Stomach (tissue), 19 donors: ENCODE measurements at places on chromosomes 2 and 18.

GRCh38 chr2:69933839-69934613 is 19.1 kb downstream of the MXD1 start:
- peaks cover 25% of the 10 kb centered on the region for H3K4me1 ChIP-seq
- no peak for DNase-seq
- no peaks in the 10 kb centered on the region for H3K27me3 ChIP-seq
- peaks cover 38% of the 10 kb centered on the region for H3K36me3 ChIP-seq
- peak overlapping the region; percentile 10 for H3K27ac ChIP-seq

DNA sequence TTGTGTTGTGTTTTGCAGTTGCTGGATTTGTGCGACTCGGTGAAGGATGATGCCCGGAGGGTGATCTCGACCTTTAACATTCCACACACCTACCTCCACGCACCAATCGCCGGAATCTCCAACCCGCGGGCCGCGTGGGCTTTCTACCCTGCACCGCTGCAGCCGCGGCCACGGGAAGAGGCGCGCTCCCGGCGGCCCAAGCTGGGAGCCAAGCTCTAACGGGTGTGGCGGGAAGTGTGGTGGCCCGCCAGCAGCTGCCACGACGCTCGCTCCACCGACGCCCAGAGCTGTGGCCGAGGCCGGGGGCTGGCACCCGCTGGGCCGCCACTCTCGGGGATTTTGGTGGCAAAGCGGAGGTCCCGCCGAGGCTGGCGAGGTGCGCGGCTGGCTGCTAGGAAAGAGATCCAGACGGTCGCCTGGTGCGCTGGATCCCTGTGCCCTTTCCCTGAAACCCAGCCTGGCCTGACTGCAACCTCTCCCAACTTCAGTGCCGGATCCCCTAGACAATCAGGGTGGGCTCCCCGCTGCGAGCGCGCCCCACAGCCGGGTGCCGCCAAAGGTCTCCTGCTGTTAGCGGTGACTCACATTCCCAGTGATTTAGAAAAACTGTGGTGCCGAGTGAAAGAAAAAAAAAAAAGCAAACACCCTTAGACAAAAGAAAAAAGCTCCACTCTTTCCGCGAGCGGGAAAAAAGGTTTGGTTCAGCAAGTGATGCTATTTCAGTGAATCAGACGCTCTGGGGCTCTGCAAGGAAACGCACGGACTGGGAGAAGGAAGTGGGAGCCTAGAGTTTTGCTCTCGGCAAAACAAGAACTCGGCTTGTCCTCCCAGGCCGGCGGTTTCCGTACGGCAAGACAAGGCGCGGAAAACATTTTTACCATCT is 2.9 kb upstream of the BCL2L11 start:
- H3K4me1 ChIP-seq: peaks cover 48% of the 10 kb centered on the region
- H3K4me3 ChIP-seq: peak overlapping the region; percentile 37
- DNase-seq: peak; percentile 35
- H3K27me3 ChIP-seq: peaks cover 34% of the 10 kb centered on the region
- H3K36me3 ChIP-seq: no peaks in the 10 kb centered on the region
- peak overlapping the region; percentile 15 for H3K27ac ChIP-seq

- H3K36me3 ChIP-seq: no peaks in the 10 kb centered on the region
- H3K4me1 ChIP-seq: no peaks in the 10 kb centered on the region
- H3K27ac ChIP-seq: no peak overlapping the region
- no peak overlapping the region for H3K4me3 ChIP-seq
- DNase-seq: no peak
- H3K27me3 ChIP-seq: peaks cover 3% of the 10 kb centered on the region
Measured at GRCh38 chr2:200199005-200199404, 107.5 kb upstream of the SPATS2L start.

DNA sequence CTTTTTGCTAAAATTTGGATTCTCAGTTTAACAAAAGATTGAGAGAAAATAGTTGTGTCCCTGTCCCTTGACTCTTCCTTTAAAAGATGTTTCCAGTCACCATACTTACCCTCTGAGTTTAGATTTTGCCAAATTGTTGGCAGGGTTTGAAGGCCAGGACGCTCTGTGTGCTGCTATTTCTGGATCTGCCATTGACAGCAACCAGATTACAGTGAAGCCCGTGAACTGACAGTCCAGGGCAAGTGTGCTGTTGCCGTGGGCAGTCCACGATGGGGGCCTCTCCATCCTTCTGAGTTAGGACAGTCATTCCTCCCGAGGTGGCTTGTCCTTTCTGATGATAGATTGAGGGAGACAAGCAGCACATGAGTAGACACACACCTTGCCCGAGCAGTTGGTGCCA is 89.9 kb downstream of the PTPRM start:
- no peaks in the 10 kb centered on the region for H3K36me3 ChIP-seq
- DNase-seq: no peak
- no peak overlapping the region for H3K4me3 ChIP-seq

- H3K4me3 ChIP-seq: no peak overlapping the region
- H3K27ac ChIP-seq: no peak overlapping the region
- no peaks in the 10 kb centered on the region for H3K36me3 ChIP-seq
- DNase-seq: no peak
- H3K4me1 ChIP-seq: peaks cover 19% of the 10 kb centered on the region
Measured at GRCh38 chr2:30216157-30216556, 15.2 kb upstream of the LBH start.

DNA sequence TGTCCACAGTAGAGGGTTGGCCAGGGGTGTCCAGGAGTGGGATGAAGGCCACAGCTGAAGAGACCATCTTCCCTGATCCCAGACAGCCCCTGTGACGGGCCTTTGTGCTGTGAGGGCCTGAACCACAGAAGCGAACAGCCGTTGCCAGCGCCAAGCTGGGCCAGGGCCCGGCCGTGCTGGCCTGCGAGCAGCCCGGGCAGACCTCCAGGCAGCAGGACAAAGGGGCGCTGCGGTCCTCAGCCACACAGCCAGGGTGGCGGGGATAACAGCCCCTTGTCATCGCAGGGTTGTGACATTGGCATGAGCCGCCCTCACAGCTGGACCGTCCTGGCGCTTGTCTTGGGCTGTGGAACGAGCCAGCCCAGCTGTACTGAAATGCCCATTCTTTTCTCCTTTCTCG is 161.1 kb downstream of the FAM210A start:
- no peak overlapping the region for H3K4me3 ChIP-seq
- H3K27ac ChIP-seq: no peak overlapping the region
- H3K36me3 ChIP-seq: no peaks in the 10 kb centered on the region
- H3K27me3 ChIP-seq: no peaks in the 10 kb centered on the region
- H3K4me1 ChIP-seq: peaks cover 33% of the 10 kb centered on the region
- peak; percentile 30 for DNase-seq

GRCh38 chr18:42289526-42289925 is 334.5 kb downstream of the PIK3C3 start:
- no peaks in the 10 kb centered on the region for H3K4me1 ChIP-seq
- no peak for DNase-seq
- H3K27ac ChIP-seq: no peak overlapping the region
- H3K27me3 ChIP-seq: no peaks in the 10 kb centered on the region
- no peaks in the 10 kb centered on the region for H3K36me3 ChIP-seq

DNA sequence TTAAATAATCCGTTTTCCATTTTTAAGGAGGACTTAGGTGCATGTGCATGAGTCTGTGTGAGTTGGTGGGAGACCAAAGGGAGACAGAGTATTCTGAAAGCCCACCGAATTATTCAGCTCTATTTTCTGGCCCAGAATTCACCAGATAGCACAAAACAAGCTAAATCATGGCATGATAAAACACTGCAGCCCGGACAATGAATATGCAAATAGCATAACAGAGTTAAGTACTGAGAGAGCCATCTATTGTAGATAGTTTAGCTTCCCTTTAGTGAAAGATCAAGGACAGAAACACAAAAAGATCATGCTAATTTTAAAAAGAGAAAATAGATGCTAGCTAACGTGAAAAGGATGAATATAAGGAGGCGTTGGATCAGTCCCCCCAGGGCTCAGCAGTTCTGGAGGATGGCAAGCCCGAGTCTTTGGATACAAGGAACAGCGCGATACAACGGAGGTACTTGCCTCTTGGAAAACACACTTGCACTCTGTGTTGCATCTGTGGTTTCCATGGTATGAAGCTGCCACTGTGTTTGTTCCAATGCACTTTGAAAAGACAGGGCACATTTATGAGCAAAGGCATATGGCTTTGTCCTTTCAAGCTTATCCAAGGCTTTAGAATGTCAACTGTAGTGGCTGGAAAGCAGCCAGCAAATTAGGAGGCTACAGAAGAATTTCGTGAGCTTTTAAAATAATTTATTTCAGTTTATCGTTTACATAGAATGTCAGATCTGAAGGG is 119.9 kb downstream of the LYPD1 start:
- H3K36me3 ChIP-seq: no peaks in the 10 kb centered on the region
- no peaks in the 10 kb centered on the region for H3K27me3 ChIP-seq
- H3K27ac ChIP-seq: no peak overlapping the region
- no peaks in the 10 kb centered on the region for H3K4me1 ChIP-seq
- DNase-seq: no peak
- H3K4me3 ChIP-seq: no peak overlapping the region

DNA sequence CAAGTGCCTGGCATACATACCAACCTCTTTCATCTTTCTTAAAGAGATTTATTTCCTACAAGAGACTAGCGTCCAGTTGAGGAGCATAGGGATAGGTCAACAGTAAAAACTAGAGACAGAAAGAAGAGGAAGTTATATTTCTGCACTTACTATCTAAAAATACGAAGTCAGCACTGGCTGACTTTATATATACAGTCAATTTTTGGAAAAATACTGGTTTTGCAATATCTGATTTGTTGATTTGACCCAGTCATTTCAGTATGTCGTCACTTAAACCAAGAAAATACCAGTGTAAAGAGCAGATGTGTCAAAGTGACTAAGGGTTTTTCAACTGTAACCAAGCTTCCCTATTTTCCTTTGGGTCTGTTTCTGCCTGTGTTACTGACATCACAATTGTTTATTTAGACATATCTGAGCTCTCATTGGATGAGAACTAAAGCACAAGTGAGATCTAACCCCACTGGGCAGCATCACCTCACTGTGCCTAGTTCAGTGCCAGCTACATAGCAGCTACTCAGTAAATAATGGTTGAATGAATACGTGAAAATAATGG is 23.0 kb downstream of the CYTIP start:
- H3K4me3 ChIP-seq: no peak overlapping the region
- H3K4me1 ChIP-seq: peaks cover 34% of the 10 kb centered on the region
- peak; percentile 31 for DNase-seq
- no peaks in the 10 kb centered on the region for H3K27me3 ChIP-seq

GRCh38 chr2:168538534-168538933 is 82.5 kb downstream of the CERS6 start:
- H3K36me3 ChIP-seq: no peaks in the 10 kb centered on the region
- no peak overlapping the region for H3K4me3 ChIP-seq
- H3K4me1 ChIP-seq: peaks cover 52% of the 10 kb centered on the region
- H3K27ac ChIP-seq: peak overlapping the region; percentile 21
- no peaks in the 10 kb centered on the region for H3K27me3 ChIP-seq
- no peak for DNase-seq

GRCh38 chr2:160835166-160835565 is 325.1 kb upstream of the TANK start:
- H3K4me1 ChIP-seq: no peaks in the 10 kb centered on the region
- no peaks in the 10 kb centered on the region for H3K27me3 ChIP-seq
- H3K4me3 ChIP-seq: no peak overlapping the region
- no peak for DNase-seq
- no peaks in the 10 kb centered on the region for H3K36me3 ChIP-seq

DNA sequence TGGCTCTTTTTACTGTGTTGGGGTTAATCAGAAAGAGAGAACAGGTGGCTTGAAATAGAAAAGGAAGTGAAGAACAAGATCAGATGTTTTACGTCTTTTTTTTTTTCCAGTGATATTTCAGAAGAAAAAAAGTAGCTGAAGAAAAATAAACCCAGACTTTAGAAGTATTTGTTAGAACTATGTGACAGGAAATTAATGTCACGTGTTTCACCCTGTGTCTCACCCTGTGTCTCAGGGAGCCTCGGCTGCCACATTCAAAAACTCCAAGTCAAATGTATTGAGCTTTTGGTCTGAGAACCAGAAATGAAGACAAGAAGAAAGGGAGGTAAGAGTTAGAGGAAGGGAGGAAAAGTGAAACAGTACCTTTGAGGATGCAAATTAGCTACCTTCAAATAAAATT is 38.0 kb downstream of the AKAIN1 start:
- H3K36me3 ChIP-seq: no peaks in the 10 kb centered on the region
- H3K4me1 ChIP-seq: no peaks in the 10 kb centered on the region
- H3K27me3 ChIP-seq: no peaks in the 10 kb centered on the region
- no peak for DNase-seq

- peak; percentile 57 for DNase-seq
- peaks cover 17% of the 10 kb centered on the region for H3K4me1 ChIP-seq
- H3K27me3 ChIP-seq: no peaks in the 10 kb centered on the region
- H3K27ac ChIP-seq: no peak overlapping the region
- no peak overlapping the region for H3K4me3 ChIP-seq
- no peaks in the 10 kb centered on the region for H3K36me3 ChIP-seq
Measured at GRCh38 chr2:236535024-236535423, 34.6 kb upstream of the ACKR3 start.

- no peaks in the 10 kb centered on the region for H3K36me3 ChIP-seq
- no peak for DNase-seq
- H3K4me3 ChIP-seq: no peak overlapping the region
- H3K27ac ChIP-seq: no peak overlapping the region
Measured at GRCh38 chr18:80163183-80163582, 54.1 kb downstream of the ADNP2 start.

DNA sequence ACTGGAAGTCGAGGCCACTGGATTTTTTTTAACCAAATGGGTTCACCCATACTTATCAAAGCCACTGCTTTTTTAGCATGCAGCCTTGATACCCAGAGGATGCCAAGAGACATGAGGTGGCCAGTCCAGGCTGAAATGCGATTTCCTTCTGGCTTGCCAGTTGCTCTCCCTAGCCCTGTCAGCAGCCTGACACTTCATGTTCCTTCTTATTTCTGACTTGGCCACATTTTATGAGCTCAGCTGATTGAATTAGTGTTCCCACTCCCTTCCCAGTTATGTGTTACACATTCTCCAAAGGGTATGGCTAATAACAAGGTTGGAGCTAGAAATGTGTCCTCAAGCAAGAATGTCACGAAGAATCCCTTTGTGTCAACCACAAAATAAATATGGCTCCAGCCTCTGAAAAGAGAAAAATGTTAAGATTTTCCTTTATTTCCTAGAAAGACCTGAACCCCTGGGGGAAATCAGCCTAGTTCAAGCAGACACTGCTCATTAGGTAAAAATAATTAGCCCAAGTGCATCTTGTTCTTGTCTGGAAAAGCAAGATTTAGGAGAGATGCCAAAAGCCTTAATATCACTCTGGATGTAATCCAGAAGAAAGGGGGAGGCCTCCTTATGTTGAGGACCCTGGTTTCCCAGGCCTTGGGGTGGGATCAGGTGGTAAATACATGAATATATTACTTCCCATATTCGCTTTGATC is 121.7 kb upstream of the TACR1 start:
- H3K4me3 ChIP-seq: no peak overlapping the region
- H3K4me1 ChIP-seq: no peaks in the 10 kb centered on the region
- peak; percentile 25 for DNase-seq
- no peaks in the 10 kb centered on the region for H3K36me3 ChIP-seq
- no peaks in the 10 kb centered on the region for H3K27me3 ChIP-seq

- H3K27ac ChIP-seq: peak overlapping the region; percentile 95
- peak overlapping the region; percentile 77 for H3K4me3 ChIP-seq
- H3K4me1 ChIP-seq: peaks cover 57% of the 10 kb centered on the region
Measured at GRCh38 chr2:186590759-186591505, 1.1 kb downstream of the ITGAV start.
